Naive thymus-derived CD4-positive, alpha-beta T cell (primary cell): ENCODE measurements at places on chromosomes 6 and 20. TPM values are rescaled to one million over a fixed set of nuclear protein-coding genes. Genes with fewer than 3 reads are reported as not detected.
A peak's percentile ranks its signal among the peaks of the same experiment; 100 is the strongest.

GRCh38 chr6:46687619-46688097, at the start of gene TDRD6:
TDRD6 (plus strand) TSS chr6:46687885; CDS start chr6:46688129, 244 bp downstream.
- no peak for DNase-seq

The CST3 gene
- polyA plus RNA-seq, result 2.5 TPM

DNA sequence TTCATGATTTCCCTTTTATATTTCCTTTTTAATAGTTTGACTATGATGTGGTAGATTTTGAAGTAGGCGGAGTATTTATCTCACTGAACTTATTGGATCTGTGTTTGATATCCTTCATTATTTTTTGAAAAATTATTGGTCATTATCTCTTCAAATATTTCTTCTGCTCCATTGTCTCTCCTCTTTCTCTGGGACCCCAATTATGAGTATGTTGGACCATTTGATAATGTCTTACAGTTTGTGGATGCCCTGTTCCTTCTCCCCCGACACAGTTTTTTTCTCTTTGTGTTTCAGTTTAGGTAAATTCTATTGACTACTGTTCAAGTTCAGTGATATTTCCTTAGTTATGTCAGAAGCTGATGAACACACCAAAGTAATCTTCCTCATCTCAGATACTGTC, 49.4 kb upstream of the COL10A1 start:
- no peak for DNase-seq

GRCh38 chr6:168250250-168250649, 69.3 kb downstream of the DACT2 start:
- no peak for DNase-seq

- DNase-seq, result peak; percentile 43
Observed at GRCh38 chr6:125114248-125114858, 39.2 kb upstream of the TPD52L1 start.

DNA sequence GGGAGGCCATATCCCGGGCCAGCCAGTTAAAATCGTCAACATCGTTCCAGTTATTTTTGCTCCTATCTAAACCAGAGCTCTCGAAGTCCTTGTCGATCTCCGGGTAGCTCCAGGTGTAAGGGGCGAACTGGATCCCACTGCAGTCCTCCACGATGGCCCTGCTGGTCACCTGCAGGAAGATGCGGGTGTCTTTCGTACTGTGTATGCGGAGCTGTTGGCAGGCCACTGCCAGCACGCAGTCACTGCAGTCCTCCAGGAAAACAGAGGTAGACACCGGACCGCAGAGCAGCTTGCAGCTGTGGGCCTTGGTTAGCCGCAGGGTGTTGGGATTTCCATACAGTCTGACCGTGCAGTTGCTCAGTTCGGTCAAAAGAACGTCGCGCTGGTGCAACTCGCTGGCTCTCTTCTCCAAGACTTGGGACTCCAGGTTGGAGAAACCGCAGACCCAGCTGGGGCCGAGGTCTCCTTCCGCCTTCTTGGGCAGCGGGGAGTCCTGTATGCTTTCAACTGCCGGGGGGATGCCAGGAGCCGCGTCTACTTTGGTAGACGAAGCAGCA, 742 bp downstream of the TBCC start:
- no peak for DNase-seq

DNA sequence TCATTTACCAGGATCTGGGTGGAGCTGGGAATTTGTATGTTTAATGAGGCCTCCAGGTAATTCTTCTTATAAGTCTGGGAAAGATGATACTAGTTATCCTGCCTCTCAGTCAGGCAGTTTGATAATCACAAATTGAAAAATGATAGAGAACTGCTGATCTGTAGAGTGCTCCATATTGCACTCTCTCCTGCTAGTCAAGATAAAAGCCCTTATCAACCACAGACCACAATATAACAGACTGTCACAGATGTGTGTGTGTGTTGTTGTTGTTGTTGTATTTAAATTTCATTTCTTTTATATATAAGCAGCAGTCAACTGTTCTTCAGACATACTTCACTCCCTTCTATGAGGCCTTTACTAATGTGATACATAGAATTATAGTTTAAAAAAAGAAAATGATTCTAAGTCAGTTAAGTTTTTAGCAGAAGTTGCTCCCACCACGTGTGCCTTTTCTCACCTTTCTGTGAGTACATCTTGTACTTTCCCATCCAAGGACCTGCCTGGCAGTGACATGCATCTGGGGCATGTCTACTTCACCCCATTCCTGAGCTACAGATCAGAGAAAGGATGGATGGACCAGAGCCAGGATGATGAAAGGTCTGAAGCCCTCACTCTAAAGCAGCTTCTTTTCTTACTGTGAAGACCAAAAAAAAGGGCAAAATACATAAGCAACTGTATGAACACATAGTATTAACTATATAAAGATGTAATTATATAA, 29.8 kb downstream of the TENT5A start:
- DNase-seq, result no peak

- no peak for DNase-seq
Observed at GRCh38 chr20:14449323-14449722, 111.9 kb upstream of the FLRT3 start.

GRCh38 chr20:48638546-48638945, 189.3 kb downstream of the PREX1 start:
- DNase-seq, result no peak

DNA sequence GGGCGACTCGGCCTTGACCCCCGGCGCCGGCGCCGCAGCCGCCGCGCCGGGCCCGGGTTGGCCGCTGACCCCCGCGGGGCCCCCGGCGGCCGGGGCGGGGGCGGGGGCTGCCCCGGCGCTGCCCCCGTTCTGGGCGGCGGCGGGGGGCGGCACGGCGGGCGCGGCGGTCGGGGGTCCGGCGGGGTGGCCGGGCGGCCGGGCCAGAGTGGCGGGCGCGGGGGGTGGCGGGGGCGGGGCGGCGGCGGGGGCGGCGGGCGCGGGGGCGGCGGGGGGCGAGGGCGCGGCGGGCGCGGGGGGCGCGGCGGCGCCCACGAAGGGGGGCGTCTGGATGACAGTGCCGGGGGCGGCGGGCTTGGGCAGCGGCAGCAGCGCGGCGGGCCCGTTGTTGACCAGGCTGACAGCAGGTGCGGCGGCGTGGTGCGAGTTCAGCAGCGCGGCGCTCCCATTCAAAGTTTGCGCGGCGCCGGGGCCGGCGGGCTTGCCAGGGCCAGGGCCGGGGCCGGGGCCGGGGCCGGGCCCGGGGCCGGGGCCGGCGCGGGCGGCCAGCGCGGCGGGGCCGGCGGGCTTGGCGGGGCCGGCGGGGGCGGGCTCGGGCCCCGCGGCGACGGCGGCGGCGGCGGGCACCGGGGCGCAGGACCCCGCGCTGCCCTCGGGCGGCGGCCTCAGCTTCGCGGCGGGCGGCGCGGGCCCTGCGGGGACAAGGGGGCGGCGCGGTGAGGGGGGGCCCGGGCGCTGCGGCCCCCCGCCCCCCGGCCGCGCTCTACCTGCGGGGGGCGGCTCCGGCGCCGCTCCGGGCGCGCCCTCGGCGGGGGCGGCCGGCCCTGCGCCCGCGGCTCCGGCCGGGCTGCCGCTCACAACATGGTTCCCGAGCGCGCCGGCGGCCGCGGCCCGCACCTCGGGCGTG, 659 bp downstream of the TAF4 start:
- DNase-seq, result no peak

GRCh38 chr6:24922170-24922569, 13.6 kb downstream of the RIPOR2 start:
- no peak for DNase-seq

GRCh38 chr6:38012573-38012972, 193.0 kb downstream of the ZFAND3 start:
- no peak for DNase-seq

The CTAGE9 gene
- not detected for polyA plus RNA-seq

GRCh38 chr20:46519471-46520068, 6.2 kb upstream of the ZNF334 start:
- DNase-seq, result no peak

GRCh38 chr6:84093441-84094435, 60.2 kb downstream of the MRAP2 start:
- no peak for DNase-seq

The PROKR2 gene
- polyA plus RNA-seq, result not detected

- no peak for DNase-seq
Observed at GRCh38 chr6:3231247-3232016, 4.0 kb upstream of the TUBB2B start.

The HAO1 gene
- not detected for polyA plus RNA-seq

GRCh38 chr20:63215101-63216040, 560 bp downstream of the YTHDF1 start:
- DNase-seq, result no peak

GRCh38 chr6:90274451-90275030, 22.1 kb downstream of the BACH2 start:
- peak; percentile 98 for DNase-seq

DNA sequence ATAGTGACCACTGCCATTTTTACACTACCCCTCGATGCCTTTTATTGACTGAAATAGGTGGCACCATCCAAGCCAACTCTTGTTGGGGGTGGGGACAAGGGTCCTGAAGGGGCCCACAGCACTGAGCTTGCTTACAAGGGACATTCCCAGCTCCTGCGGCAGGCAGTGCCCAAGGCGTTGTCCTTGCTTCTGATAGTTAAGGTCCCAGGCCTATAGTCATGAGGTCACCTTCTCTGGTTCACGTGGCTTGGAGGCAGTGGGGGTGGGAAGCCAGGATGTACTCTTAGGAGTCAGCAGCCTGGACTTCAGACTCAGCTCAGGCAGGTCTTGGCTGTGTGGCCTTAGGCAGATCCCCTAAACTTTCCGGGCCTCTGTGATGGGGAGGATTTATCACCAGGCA, 48.6 kb downstream of the TOX2 start:
- no peak for DNase-seq

- peak; percentile 69 for DNase-seq
Observed at GRCh38 chr20:44644667-44645131, 6.8 kb downstream of the ADA start.

GRCh38 chr6:111263837-111264236, 176.5 kb downstream of the SLC16A10 start:
- DNase-seq, result no peak

The SLC24A3 gene
- polyA plus RNA-seq, result not detected

The MLN gene
- polyA plus RNA-seq, result not detected

DNA sequence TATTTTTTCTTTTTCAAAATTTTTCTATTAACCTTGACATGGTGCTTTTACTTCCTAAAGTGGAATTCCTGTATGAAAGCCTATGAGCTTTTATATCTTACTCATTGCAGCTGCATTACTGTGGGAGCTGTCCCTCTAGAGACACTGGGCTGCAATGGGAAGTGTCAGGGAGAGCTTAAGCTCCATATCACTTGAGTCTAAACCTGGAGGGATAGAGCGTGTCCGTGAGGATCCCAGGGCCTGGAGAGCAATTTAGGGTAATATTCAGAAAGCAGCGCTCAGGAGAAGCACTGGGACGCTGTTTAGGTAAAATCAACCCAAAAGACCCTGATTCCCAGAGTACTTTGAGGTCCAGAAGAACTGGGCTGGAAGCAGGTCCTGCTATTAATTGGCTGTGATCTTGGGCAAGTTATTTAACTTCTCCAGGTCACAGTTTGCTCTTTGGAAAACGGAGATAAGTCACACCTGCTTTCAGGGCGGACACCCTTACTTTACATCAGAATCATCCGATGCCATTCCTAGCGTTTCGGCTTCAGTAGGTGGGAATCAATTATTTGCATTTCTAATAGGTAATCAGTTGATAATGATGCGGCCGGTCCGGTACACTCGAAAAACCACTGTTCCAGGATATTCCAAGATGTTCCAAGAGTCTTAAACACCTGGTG, 628 bp upstream of the ERGIC3 start:
- no peak for DNase-seq

DNA sequence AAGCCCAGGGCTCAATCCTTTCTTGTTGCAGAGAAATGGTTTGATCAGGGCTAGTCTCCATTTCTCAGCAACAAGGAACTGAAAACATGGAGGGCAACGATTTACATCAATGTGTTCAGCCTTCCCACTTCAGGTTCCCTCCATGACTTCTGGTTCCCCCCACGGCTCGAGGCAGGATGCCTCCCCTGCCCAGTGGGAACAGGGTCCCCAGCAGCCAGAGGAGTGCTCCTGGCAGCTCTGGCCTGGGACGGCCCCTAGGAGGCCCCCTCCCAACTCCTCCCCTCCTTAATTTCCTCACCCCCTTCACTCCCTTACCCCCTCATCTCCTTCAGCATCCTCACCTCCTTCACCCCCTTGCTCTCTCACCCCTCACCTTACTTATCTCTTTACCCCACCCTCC, 283.8 kb downstream of the CDC5L start:
- no peak for DNase-seq

The ARMC2 gene
- polyA plus RNA-seq, result 5.4 TPM

- DNase-seq, result no peak
Observed at GRCh38 chr6:149756261-149756636, 6.7 kb downstream of the PCMT1 start.

The PLN gene
- polyA plus RNA-seq, result 0.34 TPM

GRCh38 chr6:105326216-105326615, 76.7 kb downstream of the PREP start:
- DNase-seq, result no peak

The HDGFL1 gene
- polyA plus RNA-seq, result not detected

DNA sequence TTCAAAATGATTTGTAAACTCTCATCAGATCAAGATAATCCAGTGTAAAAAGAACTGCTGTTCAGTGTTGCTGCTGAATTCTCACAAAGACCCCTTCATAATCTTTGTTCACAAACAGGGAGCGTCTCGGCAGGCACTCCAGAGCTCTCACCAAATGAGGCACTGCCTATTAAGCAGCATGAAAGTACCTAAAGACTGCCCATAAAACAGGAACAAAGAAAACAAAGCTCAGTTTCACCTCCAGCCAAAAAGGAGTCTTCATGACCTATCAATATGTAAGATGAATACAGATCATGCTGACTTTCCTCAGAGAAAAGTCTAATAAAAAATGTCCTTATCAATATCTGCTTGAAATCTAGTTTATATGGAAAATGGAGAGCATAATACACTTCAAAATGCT, 41.8 kb downstream of the GPR63 start:
- DNase-seq, result no peak

- no peak for DNase-seq
Observed at GRCh38 chr20:24493661-24494459, 24.4 kb downstream of the SYNDIG1 start.

The PCED1A gene
- polyA plus RNA-seq, result 27.3 TPM

The SNX21 gene
- polyA plus RNA-seq, result 0.30 TPM

GRCh38 chr6:127207591-127208120, 59.0 kb upstream of the RNF146 start:
- no peak for DNase-seq

The IFNGR1 gene
- 27.9 TPM for polyA plus RNA-seq
